Esophagus squamous epithelium (tissue), 5 donors: ENCODE measurements at places on chromosomes 6 and 20. TPM values are rescaled to one million over a fixed set of nuclear protein-coding genes. Genes with fewer than 3 reads are reported as not detected.

DNA sequence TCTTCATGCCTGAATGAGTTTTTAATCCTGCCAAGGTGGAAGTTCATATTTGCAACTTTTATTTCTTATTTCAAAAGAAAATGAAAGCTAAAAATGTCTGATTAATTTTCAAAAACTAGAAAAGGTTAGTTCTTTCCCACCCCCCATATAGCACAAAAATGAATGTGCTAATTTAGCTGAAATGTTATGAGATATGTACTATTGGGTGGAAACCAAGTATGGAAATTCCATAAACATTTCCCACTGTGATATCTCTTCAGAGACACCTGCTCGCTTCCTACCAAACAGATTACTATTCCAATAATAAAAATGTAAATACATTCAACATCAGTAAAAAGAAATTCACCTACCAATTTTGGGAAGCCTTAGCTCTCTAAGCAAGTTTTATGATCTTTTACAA is 678.6 kb upstream of the ID4 start:
- H3K27ac ChIP-seq: no peak overlapping the region
- no peak overlapping the region for H3K4me3 ChIP-seq
- H3K4me1 ChIP-seq: peaks cover 15% of the 10 kb centered on the region
- no peaks in the 10 kb centered on the region for H3K27me3 ChIP-seq
- DNase-seq: no peak
- no peaks in the 10 kb centered on the region for H3K36me3 ChIP-seq

- no peak overlapping the region for H3K4me3 ChIP-seq
- no peak for DNase-seq
- H3K4me1 ChIP-seq: no peaks in the 10 kb centered on the region
- H3K27ac ChIP-seq: no peak overlapping the region
Observed at GRCh38 chr6:131754715-131755567, 44.1 kb upstream of the CTAGE9 start.

GRCh38 chr20:5090191-5090590 is 29.6 kb downstream of the PCNA start:
- no peaks in the 10 kb centered on the region for H3K4me1 ChIP-seq
- no peak overlapping the region for H3K27ac ChIP-seq
- H3K4me3 ChIP-seq: no peak overlapping the region
- no peaks in the 10 kb centered on the region for H3K27me3 ChIP-seq
- H3K36me3 ChIP-seq: peaks cover 6% of the 10 kb centered on the region

DNA sequence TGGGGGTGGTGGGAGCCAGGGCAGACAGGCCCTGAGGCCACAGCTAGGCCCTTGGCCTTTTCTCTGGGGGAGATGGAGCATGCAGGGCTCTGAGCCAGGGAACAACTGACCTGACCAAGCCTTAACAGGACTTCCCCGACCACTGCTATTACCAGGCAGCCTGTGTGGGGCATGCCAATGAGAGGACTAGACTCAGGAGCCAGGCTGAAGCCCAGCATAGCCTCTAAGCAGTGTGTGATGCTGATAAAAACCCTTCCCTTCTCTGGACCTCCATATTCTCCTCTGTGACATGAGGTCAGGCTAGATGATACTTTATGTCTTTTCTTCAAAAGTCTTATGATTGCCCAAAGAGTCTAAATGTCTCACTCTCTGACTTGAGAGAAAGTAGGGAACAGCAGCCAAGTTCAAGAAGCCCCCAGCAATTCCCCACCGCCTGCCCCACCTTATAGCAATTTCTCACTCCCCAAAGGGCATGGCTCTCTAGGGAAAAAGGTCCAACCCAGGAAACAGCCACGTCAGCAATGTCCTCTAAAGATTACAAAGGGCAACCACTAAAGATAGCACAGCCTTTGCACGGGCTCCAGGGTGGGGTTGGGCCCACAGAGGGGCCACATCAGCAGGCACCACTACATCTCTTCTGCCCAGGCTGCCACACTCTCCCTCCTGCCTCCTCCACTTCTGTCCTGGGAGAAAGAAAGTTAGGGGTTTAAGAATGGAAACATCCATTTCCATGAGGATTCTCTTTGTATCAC is 71.3 kb downstream of the TRERF1 start:
- no peaks in the 10 kb centered on the region for H3K36me3 ChIP-seq
- DNase-seq: no peak
- no peak overlapping the region for H3K4me3 ChIP-seq
- no peaks in the 10 kb centered on the region for H3K27me3 ChIP-seq
- H3K27ac ChIP-seq: peak overlapping the region; percentile 11

DNA sequence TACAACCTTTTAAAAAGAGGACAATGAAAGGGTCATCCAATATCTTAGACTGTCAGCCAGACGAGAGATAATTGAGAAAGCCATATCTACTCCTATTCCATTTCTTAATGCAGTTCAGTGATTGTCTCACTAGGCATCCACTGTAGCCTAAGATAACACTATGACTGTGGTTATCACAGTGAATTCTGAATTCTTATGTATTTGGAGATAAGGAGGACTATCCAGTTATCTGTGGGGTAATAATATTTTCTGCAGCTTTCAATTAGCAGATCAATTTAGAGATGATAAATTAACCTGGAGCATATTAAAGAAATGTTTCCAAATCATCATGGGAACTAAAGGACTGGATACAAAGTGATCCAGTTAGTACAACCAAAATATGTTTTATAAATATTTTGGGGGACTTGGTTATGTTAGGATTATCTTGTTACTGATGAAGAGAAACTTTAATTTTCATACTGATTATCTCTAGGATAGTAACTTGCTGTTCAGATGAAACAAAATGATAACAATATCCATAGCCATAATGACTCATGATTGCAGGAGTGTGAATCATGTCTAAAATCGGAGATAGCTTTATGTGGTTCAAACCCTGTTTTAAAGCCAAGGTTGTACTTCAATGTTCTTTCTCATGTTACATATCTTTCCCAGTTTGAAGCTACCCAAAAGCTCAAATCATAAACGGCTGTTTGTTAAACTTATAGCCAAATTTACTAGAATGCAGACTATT is 1152.0 kb downstream of the HACE1 start:
- H3K27ac ChIP-seq: no peak overlapping the region
- no peaks in the 10 kb centered on the region for H3K4me1 ChIP-seq
- no peak overlapping the region for H3K4me3 ChIP-seq
- no peaks in the 10 kb centered on the region for H3K36me3 ChIP-seq
- DNase-seq: no peak

GRCh38 chr6:69732640-69733039 is 64.2 kb downstream of the LMBRD1 start:
- H3K4me3 ChIP-seq: no peak overlapping the region
- no peaks in the 10 kb centered on the region for H3K36me3 ChIP-seq
- H3K4me1 ChIP-seq: no peaks in the 10 kb centered on the region

DNA sequence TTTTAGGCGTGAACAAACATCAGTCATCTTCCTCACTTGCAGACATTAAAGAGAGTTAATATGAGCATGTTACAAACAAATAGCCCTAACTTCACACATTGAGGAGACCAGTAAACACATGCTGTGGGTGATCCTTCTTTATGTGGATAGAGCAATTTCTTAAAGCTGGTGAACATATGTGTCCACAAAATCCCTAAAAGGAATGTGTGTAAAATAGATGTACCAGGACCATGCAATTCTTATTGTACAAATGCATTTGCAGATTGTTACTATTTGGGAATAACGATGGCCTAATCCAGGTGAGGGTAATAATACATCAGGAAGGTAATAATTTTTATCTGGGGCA is 228.9 kb downstream of the ALDH8A1 start:
- DNase-seq: no peak
- no peaks in the 10 kb centered on the region for H3K27me3 ChIP-seq
- no peak overlapping the region for H3K4me3 ChIP-seq

DNA sequence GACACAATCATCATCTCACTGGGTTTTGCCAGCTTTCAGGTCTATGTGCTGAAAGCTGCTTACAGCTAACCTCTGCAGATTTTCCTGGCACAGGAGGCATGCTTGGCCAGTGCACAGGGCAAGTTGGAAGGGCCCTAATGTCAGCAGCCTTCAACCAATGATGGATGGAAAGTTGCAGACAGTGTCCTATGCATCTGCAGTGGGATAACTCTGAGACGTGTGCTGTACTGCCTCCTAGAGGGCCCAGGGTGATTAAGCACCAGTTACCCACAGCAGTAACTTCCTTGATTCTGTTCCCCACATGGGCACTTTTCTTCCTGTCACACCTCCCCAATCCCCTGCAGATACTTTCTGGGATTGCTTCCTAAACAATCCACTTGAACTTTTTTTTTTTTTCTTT is 38.6 kb downstream of the OVOL2 start:
- no peak overlapping the region for H3K4me3 ChIP-seq
- no peaks in the 10 kb centered on the region for H3K27me3 ChIP-seq
- no peak for DNase-seq
- H3K4me1 ChIP-seq: no peaks in the 10 kb centered on the region

DNA sequence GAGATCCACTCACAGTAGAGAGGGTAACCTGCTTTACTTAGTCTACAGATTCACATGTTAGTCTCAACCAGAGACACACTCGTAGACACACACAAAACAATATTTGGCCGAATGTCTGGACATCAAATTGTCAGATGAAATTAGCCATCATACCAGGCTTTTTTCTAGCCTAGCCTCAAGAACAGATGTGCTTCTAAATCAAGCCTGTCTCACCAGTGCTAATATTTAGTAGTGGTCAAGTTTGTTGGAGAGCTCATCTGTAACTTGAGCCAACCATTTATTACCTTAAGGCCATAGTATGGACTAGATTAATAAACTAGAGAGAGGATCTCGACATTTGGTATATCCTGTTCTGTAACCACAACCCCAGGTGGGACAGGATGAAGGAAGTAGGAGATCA is 1118.8 kb upstream of the MAP3K7 start:
- no peak overlapping the region for H3K27ac ChIP-seq
- H3K4me3 ChIP-seq: no peak overlapping the region
- H3K4me1 ChIP-seq: no peaks in the 10 kb centered on the region

DNA sequence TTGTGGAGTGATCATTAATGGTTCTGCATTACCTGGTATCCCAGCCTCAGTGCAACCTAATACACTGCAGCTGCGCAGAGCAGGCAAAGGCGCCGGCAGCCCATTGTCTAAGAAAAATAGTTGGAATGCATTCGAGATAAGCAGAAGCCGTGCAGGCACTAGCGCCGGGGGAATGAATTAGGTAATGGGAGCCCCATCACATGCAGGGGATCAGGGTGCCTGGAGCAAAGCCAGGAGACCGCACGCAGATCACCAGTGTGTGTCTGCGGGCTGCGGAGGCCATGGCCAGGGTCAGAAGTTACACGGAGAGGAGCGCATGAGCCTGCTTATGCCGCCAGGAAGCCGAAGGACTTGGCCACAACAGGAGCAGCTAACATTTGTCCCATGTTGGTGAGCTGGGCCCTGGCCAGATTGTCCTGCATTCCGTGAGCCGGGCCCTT is 156.8 kb downstream of the DLL1 start:
- H3K27me3 ChIP-seq: no peaks in the 10 kb centered on the region
- H3K4me3 ChIP-seq: no peak overlapping the region
- H3K4me1 ChIP-seq: peaks cover 19% of the 10 kb centered on the region
- no peaks in the 10 kb centered on the region for H3K36me3 ChIP-seq
- H3K27ac ChIP-seq: no peak overlapping the region
- DNase-seq: no peak

- H3K4me1 ChIP-seq: no peaks in the 10 kb centered on the region
- no peak overlapping the region for H3K4me3 ChIP-seq
- H3K36me3 ChIP-seq: peaks cover 54% of the 10 kb centered on the region
- DNase-seq: no peak
Observed at GRCh38 chr20:16270314-16270931, 302.8 kb downstream of the KIF16B start.

GRCh38 chr6:167676000-167676665 is 150.6 kb upstream of the AFDN start:
- no peak for DNase-seq
- no peak overlapping the region for H3K4me3 ChIP-seq
- no peak overlapping the region for H3K27ac ChIP-seq
- peaks cover 3% of the 10 kb centered on the region for H3K4me1 ChIP-seq
- H3K27me3 ChIP-seq: peaks cover 7% of the 10 kb centered on the region

DNA sequence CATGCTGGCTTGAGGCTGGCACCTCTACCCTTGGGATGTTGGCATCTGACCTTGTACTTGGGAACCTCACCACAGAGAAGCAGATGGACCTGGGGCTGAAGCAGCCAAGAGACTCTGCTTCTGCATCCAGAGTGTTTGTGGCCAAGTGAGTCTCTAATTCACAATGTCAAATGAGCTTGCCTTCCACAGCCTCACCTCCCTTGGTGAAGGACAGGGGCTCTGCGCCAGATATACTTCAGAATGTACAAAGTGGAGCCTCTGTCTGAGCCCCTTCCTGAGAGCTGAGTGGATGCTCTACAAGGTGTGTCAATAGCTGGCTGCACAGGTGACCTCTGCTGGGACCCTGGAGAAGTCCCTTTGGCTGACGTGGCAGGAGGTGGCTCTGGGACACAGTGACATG is 508.9 kb downstream of the CDH26 start:
- H3K36me3 ChIP-seq: no peaks in the 10 kb centered on the region
- no peak overlapping the region for H3K4me3 ChIP-seq
- H3K27ac ChIP-seq: no peak overlapping the region
- DNase-seq: no peak
- no peaks in the 10 kb centered on the region for H3K27me3 ChIP-seq
- no peaks in the 10 kb centered on the region for H3K4me1 ChIP-seq

DNA sequence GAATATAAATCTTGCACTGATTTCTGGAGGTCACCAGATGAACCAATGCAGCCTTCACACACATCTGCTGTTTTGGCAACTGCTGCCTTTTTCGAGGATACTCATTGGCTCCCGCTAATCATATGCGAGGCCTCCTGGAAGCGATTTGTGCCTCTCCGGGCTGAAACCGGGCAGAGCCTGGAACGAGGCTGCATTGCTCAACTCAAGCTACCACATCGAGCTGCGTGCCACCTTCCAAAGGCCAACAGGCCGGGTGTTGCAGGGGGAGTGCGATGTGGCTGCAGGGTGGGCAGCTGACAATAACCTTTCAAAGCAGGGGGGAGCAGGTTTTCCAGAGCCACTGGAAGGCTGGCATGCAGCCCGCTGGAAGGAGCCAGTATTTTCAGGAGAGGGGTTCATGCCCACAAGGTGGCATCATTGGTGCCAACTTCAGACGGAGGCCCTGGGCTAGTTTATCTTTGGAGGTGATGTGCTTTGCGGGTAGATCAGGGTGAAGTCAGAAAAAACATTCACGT is 122.6 kb upstream of the IFNGR1 start:
- H3K27me3 ChIP-seq: no peaks in the 10 kb centered on the region
- H3K36me3 ChIP-seq: no peaks in the 10 kb centered on the region
- no peaks in the 10 kb centered on the region for H3K4me1 ChIP-seq
- DNase-seq: no peak
- no peak overlapping the region for H3K4me3 ChIP-seq
- no peak overlapping the region for H3K27ac ChIP-seq

The WFDC2 gene
- 0.99 TPM for total RNA-seq

The ENPP4 gene
- total RNA-seq: 0.35 TPM

The PHACTR1 gene
- total RNA-seq: 4.9 TPM

The DDO gene
- not detected for total RNA-seq

The CENPQ gene
- total RNA-seq: 5.0 TPM

The TUBB2B gene
- 3.4 TPM for total RNA-seq

The COX4I2 gene
- total RNA-seq: 3.1 TPM
